ENCODE measurements at places on chromosomes 13 and 19.
A peak's percentile ranks its signal among the peaks of the same experiment; 100 is the strongest.

DNA sequence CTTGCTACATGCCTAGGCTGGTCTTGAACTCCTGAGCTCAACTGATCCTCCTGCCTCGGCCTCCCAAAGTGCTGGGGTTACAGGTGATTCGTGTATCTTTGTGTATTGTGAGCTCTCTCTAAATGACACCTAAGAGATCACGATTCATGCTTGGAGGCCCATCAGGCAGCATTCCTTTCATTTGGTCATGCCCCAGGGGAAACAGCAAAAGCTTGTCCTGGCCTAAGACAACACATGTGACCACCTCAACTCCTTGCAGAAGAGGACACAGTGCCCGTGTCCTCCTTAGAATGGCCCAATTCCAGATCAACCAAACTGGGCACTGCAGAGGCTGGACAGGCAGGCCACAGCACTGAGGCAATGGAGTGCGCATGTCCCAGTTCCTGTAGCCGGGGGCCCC lies 32.5 kb downstream of the ZC3H4 start:
- DNase-seq: no peak

DNA sequence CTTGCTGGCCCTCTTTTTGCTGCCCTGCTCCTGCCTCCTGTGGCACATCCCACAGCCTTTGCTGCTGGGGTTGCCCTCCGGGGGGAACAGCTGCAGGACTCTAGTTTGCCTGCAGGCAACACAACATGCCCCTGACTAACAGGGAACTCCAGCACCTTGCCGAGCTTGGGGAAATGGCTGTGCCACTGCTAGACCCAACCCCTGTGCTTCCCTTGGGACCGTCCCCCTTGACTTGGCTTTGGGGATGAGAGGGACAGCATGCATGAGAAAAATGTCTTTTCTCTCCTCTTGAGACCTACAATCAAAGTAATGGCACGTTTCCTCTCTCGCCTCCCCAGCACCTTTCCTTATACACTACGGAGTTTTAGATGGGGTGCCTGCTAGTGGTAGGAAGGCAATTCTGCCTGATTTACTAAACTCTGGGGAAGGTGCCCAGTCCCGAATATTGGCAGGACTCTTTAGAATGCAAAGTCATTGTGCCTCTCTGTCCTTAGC lies 12.4 kb upstream of the VWA8 start:
- no peak for DNase-seq

- no peak for DNase-seq
These were observed 114.9 kb upstream of the TMTC4 start for GRCh38 chr13:100789481-100789880.

DNA sequence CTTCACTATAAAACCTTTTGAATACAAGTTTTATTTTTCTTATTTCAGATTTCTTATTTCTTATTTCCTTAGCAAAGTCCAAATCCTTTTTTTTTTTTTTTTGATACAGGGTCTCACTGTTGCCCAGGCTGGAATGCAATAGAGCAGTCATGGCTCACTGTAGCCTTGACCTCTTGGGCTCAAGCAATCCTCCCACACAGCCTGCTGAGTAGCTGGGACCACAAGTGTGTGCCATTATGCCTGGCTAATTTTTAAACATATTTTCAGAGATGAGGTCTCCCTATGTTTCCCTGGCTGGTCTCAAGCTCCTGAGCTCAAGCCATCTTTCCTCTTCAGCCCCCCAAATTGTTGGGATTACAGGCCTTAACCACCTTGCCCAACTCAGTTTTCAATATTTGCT lies 334.3 kb downstream of the DLEU7 start:
- DNase-seq: no peak

DNA sequence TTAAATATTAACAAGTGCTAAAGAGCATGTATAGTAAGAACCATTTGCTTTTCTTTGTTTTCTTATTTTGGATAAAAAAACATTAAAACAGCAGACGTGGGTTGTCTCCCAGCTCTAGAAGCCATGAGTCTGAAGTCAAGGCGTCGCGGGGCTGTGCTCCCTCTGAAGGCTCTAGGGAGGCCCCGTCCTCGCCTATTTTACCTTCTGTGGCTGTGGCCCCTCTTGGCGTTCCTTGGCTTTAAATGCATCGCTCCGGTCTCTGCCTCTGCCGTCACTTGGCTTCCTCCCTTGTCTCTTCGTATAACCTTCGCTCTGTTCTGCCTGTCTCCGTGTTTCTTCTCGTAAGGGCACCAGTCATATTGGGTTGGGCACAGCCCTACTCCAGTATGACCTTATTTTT lies 75.3 kb downstream of the ING1 start:
- no peak for DNase-seq

GRCh38 chr13:32905063-32905863 lies 111.0 kb upstream of the KL start:
- DNase-seq: peak; percentile 39

DNA sequence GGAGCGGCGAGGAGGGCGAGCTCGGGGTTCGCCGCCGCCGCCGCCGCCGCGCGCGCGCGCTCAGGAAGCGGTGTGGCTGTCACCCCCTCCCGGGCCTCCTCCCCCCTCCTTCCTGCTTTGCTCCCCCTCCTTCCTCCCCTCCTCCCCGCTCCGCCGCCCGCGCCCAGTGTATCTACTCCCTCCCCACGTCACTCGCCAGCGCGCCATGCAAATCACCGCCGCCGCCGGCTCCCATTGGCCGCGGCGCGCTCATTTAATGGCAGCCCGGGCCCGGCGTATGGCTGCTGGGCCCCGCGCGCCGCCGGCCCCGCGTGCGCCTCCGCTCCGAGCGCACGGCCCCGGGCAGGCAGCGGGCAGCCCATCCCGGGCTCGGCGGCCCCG lies 335 bp upstream of the SOX1 start:
- DNase-seq: peak; percentile 34

- no peak for DNase-seq
These were observed 2.7 kb upstream of the INAFM1 start for GRCh38 chr19:47271949-47272348.

- no peak for DNase-seq
These were observed 15.7 kb downstream of the STK11 start for GRCh38 chr19:1220976-1221903.

GRCh38 chr19:46081928-46082727 lies 41.3 kb upstream of the IGFL4 start:
- DNase-seq: peak; percentile 17

DNA sequence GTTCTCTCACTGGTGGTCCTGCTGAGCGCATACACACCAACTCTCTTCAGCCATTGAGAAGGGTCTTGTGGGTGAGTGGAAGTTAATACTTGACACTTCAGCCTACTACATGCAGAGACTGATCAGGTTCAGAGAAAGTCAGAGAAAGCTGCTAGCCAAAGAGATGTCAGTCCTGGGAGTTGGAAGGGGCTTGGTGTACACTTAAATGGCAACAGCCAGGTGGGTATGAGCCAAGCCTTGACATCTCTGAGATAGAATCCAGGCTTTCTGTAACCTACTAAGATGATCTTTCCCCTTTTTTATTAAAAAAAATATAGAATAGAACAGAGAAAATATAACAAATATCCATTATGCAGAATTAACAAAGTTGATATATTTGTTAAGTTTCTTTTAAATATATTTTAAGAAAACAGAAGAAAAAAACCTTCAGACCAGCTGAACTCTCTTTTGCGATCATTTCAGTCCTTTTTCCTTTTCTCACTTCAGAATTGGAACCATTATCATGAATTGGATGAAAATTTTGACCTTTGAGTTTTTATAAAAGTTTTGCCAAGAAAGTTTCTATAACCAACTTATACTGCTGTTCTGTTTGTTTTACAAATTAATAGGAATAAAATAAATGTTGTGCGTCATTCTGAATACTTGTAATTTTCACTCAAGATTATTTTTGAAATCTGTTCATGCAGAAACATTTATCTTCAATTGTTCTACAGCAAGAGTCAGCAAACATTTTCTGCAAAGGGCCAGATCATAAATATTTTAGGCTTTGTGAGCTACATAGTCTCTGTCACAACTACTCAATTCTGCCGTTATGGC lies 153.0 kb downstream of the RFC3 start:
- no peak for DNase-seq

DNA sequence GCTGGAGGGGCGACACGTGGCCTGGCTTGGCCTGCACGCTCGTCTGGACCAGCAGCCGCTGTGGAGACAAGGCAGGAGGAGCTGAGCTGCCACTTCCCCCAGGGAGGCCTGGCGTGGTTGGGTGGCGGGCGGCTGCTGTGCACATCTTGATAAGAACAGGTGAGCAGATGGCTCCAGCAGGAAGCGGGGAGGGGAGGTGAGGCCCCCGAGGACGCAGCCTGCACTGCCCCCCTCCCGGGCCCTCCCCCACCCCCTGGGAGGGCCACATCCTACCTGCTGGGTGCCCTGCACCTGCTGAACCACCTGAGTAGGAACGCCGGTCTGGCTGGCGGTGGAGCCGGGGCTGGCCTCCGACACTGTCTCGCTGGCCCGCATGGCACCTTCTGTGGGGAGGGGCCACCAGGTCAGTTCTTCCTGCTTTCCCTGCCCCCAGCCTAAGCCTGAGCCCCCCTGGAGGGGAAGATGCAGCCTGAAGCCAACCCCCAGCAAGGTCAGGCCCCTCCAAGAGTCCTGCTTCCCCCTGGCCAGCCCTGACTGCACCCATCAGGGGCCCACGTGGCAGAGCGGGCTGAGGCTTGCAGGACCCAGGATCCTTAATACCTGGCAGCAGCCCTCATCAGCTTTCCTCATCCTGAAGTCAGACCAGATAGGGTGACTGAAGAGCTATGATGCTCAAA lies 22.8 kb downstream of the RFX1 start:
- DNase-seq: peak; percentile 40

DNA sequence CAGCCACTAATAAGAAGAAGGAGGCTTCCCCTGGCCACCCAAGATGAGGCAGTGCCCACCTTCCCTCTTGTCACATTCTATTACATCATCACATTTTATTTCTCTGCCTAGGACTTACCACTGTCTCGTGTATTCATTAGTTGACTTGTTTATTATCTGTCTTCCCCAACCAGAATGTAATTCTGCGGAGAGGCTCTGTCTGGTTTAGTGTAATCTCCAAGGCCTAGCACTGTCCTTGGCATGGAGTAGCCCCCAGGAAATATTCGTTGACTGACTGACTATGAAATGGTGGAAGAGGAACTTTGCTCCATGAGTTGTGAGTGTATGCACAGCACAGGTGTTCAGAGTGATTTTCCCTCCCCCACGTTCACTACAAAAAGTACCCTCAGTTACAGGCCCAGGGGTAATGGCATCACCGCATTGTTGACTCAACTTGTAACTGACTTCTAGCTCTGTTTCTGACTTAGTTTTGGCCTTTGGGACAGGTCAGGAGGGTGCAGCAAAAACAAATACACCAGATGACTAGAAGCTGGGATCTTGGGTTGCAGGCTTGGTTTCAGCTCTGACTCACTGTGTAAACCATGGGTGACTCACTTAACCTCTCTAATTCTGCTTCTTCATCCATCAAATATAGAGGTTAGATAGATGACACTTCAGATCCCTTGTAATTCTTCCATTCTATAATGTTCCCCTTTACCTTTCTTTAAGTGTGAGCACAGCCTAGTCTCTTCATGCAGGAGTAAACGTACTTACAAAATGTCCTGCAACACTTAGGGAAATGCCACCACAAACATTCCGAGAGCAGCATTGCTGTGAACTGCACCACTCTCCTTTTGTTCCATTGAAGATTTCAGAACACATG lies 229.7 kb downstream of the KCNRG start:
- peak; percentile 13 for DNase-seq

GRCh38 chr13:35764326-35765015 lies 288.0 kb upstream of the MAB21L1 start:
- no peak for DNase-seq

DNA sequence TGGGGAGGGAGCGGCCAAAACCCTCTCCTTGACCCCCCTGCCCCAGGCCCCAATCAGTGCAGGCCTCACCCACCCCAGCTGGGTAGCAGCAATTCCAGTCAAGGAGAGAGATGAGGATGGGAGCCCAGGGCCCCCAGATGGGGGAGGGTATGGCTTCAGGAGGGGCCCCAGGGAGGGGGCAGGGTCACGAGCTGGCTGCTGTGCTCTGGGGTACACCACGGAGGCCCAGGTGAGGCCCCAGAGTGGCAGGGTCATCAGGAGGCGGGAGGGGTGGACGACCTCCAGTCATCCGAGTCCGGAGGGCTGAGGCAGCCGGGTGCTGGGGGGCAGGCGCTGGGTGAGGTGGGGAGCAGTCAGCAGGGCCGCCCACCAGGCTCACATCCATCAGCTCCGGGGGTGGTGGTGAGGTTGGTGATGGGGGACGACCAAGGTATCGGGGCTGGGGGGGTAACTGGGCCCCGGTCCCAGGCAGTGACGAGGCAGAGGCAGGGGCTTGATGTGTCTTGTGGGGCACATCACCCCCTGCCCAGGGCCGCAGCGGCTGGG lies 8.4 kb downstream of the DYRK1B start:
- DNase-seq: no peak

- DNase-seq: no peak
These were observed 103.2 kb downstream of the GADD45B start for GRCh38 chr19:2578901-2579677.

- DNase-seq: no peak
These were observed 1.3 kb downstream of the B3GNT3 start for GRCh38 chr19:17796013-17796837.

DNA sequence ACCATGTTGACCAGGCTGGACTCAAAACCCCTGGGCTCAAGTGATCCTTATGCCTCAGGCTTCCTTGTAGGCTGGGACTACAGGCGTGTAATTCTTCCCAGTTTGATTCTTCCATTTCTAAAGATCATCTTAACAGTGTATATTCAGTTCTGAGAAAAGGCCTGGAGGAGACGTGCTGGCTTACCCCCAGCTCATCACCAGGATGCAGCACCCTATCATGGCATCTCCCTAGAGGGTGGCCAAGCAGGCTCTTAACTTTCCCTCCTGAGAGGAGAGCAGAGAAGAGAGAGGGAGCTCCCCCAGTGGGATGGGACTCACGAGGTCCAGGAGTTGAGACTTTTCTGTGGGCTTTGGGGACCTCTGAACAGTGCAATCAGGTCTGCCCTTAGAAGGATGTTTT lies 2.1 kb upstream of the TUBA3C start:
- no peak for DNase-seq

DNA sequence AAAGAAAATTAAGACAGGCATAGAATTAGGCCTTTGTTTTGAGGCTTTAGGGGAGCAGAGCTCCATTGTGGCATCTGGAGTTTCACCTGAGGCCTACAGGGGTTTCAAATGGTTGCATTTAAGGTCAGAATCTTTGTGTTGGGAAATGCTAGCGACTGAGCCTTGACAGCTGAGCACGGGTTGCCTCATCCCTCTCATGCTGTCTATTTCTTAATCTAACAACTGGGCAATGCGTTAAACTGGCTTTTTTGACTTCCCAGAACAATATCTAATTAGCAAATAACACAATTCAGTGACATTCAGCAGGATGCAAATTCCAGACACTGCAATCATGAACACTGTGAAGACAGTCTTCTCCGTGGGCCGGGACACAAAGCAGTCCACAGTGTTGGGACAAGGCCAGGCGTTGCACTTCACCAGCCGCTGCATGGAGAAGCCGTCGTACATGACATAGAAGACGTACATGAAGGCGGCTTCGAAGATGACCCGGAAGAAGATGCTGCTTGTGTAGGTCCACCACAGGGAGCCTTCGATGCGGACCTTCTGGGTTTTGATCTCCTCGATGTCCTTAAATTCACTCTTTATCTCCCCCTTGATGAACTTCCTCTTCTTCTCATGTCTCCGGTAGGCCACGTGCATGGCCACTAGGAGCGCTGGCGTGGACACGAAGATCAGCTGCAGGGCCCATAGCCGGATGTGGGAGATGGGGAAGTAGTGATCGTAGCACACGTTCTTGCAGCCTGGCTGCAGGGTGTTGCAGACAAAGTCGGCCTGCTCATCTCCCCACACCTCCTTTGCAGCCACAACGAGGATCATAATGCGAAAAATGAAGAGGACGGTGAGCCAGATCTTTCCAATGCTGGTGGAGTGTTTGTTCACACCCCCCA lies 3.8 kb downstream of the GJB2 start:
- DNase-seq: no peak

- no peak for DNase-seq
These were observed 10.9 kb upstream of the CERS1 start for GRCh38 chr19:18906605-18907519.

- no peak for DNase-seq
These were observed 5.5 kb downstream of the MAST3 start for GRCh38 chr19:18102916-18103542.

Measured in germinal center (tissue), 1 donor.